Cerebellar cortex (tissue), 1 donor: ENCODE measurements at places on chromosomes 16 and 17.

GRCh38 chr16:85735946-85736345 is 14.9 kb downstream of the C16orf74 start:
- no peak for DNase-seq

DNA sequence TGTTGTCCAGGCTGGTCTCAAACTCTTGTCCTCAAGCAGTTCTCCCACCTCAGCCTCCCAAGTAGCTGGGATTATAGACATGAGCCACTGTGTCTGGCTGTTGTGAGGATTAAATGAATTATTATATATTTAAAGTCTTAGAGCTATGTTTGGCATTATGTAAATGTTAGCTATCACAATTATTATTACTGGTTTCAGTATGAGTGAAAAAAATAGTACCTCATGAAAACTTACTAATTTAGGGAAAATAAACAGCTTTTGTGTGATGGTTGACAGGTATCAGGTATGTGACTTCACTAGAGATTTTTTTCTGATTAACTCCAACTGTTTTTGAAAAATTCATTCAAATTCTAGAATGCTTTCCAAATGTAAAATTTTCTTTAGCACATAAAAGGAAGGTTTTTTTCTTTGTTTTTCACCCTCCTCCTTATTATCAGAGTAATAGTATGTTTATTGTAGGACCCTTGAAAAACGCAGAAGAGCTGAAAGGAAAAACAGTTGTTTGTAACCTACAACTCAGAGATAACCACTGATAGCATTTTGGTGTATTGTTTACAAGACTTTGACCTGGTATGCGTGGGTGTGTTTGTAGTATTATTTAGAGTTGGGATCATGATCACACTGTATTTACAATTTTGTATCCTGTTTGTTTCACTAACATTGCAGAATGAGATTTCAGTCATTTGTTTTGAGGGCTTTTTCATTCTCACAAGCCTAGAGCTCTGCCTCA is 13.2 kb downstream of the NLK start:
- DNase-seq, result no peak

DNA sequence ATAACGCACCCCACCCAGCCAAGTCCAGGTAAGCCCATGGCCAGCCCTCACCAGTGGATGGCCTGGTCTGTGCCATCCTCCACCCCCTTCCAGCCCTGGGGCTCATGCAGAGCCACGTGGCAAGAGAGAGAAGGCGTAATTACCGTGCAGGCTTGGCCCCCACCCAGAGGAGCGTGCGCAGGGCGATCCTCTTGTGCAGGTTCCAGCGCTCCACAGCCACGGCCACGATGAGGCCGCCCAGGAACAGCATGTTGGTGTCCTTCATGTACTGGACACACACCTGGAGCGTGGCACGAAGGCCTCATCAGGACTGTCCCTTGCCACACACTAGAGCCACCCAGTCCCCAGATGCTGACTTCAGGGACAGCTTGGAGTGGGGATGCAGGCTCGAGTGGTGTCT is 6.7 kb downstream of the SLC13A5 start:
- no peak for DNase-seq

DNA sequence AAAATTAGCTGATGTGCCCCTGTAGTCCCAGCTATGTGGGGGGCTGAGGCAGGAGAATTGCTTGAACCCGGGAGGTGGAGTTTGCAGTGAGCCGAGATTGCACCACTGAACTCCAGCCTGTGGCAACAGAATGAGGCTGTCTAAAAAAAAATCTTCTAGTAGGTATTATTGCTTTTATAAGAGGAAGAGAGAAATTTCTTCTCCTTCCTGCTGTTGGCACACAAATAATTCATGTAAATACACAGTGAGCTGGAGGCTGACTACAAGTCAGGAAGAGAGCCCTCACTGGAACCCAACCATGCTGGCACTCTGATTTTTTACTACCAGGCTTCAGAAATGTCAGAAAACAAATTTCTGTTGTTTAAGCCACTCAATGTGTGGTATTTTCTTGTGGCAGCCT is 6.7 kb downstream of the PRDM7 start:
- no peak for DNase-seq

- peak; percentile 20 for DNase-seq
These were observed 42.8 kb downstream of the METRNL start for GRCh38 chr17:83121921-83122820.

- peak; percentile 31 for DNase-seq
These were observed 41.0 kb upstream of the ZNF750 start for GRCh38 chr17:82880620-82881323.

DNA sequence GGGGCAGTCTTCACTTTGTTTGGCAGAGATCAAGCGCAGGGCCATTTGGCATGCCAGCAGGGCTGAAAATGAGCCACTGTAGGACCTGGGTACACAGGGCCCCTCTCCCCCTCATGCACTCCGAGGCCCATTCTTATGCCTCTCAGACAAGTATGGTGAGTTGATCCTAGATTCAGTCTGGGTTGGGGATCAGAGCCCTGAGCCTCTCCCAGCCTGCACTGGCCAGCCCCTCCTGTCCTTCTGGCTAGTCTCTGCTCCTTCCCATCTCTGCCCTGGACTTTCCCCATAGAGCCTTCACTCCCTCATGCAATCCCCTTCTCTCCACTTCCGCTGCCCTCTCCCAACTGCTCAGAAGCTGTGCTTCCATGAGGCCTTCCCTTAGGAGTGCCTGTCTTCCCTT is 31.0 kb downstream of the SMARCE1 start:
- DNase-seq, result no peak

DNA sequence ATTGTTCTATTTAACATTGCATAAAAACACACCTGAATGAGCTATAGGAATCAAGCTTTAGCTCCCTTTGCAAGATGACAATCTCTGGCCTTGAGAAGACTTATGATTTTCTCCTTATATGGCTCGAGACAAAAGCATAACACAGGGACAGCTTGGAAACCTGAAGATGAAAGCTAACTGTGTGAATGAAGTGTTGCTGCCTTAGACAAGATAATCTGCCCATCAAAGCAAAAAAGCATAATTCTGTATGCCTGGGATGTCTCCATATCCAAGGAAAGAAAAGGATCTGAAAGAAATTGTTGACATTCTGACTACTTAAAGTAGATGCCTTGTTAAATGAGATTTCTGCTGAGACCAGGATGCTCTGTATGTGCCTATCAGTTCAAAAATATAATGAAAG is 526.7 kb upstream of the TOM1L1 start:
- no peak for DNase-seq

DNA sequence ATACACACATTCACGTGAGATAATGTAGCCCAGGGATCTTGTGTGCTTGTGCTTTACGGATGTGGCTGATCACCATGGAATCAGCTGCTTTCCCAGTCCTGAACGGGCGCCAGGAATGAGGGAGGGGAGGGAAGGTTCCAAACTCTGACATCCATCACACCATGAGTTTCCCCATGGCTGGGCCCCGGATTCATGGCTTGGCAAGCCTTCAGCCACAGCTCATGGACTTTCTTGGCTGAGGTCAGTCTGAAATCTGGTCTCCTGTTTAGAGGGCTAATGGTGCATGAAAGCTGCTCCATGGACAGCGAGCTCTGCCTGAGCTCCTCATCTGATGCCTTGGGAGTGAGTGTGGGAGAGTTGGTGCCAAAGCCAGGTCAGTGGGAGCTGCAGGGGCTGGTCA is 767.6 kb upstream of the EEF2KMT start:
- peak; percentile 85 for DNase-seq

- no peak for DNase-seq
These were observed 18.9 kb downstream of the CDR2 start for GRCh38 chr16:22355487-22355908.

GRCh38 chr17:39995438-39995837 is 14.8 kb downstream of the PSMD3 start:
- DNase-seq, result no peak

DNA sequence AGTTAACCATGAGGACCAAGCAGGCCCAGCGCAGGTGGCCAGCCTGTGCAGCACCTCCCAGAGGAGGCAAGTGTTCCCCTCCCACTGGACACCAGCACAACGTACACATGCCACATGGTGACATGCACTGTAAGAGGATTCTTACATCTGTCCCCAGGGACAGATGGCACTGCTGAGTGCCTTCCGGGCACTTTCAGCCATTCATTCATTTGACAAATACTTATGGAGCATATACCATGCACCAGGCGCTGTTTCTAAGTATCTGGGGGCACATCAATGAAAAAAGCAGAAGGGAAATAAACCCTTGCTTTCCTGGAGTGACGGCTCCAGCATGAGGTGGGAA is 79.6 kb downstream of the GAS7 start:
- no peak for DNase-seq

- DNase-seq, result no peak
These were observed 8.6 kb upstream of the TSPOAP1 start for GRCh38 chr17:58337210-58337599.

DNA sequence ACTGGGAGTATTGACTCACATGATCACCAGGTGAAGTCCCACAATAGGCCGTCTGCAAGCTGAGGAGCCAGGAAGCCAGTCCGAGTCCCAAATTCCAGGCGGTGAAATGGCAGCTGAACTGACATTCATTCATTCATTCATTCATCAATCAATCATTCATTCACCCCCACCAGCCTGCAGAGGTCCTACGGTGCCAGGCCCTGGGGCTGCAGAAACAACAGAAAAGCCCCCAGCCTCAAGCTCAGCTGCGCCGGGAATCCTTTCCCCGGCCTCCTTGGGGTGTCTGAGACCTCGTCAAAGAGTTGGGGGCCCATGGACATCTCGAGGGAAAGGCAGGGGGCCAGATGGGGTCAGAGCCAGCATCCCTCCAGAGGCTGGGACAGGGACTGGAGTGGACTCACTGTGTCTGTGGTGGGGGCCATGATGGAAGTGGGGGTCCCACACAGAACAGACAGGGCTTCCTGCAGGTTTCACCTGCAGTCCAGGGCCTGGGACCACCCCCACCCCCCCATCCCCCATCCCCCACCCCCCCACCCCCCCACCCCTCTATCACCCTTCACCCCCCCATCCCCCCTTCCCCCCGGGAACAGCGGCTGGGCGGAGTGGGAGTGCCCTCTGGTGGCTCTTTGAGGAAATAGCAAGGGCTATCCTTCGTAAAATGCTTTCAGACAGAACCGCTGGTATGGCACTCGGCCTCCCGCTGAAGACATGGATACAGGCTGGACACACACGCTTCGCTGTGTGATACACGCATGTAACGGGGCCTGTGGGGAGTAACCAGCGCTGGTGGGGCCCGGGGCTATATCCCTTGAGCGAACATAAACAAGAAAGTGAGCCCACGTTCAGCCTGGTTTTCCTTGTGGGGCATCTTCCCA is 8.5 kb upstream of the ZC3H18 start:
- DNase-seq, result peak; percentile 63

- no peak for DNase-seq
These were observed 3.0 kb downstream of the ERN1 start for GRCh38 chr17:64126918-64127317.

- DNase-seq, result no peak
These were observed 50.6 kb downstream of the RNF112 start for GRCh38 chr17:19461681-19462080.

GRCh38 chr16:88633684-88634140 is 4.7 kb upstream of the IL17C start:
- DNase-seq, result peak; percentile 44

DNA sequence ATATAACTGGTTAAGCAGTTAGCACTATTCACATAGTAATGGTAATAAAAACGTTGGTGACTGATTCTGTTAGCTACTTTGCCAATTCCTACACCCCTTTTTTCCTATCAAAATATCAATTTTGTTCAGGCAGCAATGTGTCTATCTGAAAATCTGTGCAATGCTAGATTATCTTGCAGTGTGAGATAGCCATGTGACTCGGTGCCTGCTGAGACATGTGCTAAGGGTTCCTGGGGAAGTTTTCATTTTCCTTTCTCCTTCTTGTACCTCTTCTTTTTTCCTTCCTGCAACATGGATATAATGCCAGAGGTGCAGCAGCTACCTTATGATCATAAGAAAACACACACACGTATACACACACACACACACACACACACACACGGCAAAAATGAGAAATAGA is 100.5 kb upstream of the SHISA6 start:
- DNase-seq, result no peak

GRCh38 chr17:52079496-52079895 is 79.0 kb downstream of the CA10 start:
- no peak for DNase-seq

GRCh38 chr16:73426433-73427160 is 378.7 kb upstream of the ZFHX3 start:
- DNase-seq, result no peak

- DNase-seq, result no peak
These were observed 6.3 kb downstream of the TBC1D16 start for GRCh38 chr17:80029258-80029974.

DNA sequence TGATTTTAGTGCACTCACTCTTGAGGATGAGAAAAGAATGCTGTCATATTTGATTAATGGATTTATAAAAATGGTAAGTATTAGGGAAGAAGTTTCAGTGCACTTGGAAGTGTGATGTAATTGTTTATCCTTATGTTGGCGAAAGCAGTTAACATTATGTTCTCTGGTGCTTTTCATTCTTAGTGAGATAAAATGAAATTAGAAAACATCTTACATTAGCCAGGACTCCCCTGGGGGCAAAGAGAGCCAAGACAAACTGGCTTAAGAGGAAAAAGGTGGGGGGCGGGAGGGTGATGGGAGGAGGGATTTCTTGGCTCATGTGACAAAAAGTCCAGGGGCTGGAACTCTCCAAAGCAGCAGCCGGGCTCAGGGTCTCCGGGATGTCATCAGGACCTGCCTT is 73.2 kb downstream of the KNOP1 start:
- no peak for DNase-seq

GRCh38 chr17:34398990-34399389 is 36.0 kb upstream of the CCL1 start:
- no peak for DNase-seq

DNA sequence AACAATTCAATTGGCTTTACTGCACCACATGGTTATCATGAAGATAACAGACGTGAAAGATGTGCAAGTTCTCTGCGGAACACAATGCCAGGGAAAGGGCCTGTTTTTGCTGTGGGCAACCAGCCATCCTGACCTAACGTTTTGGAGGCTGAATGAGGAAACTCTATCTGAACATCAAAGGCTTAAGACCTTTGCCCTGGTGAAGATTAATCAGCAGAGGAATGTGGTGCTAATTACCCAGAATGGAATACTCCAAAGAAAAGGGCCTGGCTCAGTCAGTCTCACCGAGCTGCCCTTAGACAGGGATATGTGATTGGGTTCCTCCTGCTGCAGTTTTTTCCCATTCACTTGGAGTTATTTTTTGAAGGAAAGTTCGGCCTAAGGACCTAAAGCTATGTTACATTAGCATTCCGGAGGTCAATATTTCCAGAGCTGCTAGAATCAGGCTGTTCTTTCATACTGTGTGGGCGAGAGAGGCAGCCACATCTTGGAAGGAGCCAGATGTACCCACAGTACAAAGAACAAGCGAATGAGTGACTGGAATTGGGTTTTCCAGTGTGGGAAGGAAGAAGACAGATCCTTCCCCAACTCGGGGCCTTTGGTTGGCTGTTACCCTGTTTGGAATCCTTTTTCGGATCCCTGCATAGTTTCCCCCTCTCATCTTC is 15.5 kb downstream of the ASIC2 start:
- no peak for DNase-seq

DNA sequence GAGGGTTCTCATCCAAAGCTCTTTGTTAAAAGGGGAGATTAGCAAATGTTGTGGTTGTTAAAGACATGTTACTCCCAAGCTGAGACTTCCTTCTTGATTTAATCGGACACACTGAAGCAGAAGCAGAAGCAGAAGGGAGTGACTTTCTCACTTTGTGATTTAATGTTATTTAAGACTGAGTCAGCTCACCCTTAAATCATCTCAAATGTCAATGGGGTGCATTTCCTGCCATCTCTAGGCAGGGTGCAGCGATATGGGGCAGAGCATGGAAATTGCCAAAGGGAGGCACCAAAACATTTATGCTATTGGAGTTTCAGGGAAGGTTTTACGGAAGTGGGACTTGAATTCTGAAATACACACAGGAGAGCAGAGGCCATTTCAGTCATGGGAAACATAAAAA is 283.6 kb downstream of the ABCC12 start:
- DNase-seq, result no peak
